ENCODE measurements at places on chromosomes 3 and 15.

- no peak for DNase-seq
Measured at GRCh38 chr3:188979669-188980310, 192.0 kb upstream of the TPRG1 start.

GRCh38 chr15:71743861-71744382, 66.4 kb upstream of the NR2E3 start:
- peak; percentile 65 for DNase-seq

DNA sequence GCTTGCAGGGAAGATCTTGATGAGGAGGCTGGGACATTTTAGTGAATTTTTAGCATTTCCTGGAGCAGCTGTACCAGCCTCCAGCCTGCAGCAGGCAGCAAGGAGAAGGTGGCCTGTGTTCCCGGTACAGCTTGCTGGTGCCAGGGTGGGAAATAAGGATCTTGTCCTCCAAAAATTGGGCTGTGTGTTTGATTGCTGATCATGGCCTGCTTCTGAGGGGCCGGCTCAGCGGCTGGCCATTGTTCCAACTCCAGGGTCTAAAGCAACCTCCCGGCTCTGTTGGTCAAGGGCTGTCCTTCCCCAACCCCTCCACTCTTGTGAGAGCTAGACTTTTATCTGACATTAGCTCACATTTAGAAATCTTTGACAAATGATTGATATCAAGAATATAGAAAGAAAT, 5.0 kb downstream of the CFAP100 start:
- DNase-seq: no peak

DNA sequence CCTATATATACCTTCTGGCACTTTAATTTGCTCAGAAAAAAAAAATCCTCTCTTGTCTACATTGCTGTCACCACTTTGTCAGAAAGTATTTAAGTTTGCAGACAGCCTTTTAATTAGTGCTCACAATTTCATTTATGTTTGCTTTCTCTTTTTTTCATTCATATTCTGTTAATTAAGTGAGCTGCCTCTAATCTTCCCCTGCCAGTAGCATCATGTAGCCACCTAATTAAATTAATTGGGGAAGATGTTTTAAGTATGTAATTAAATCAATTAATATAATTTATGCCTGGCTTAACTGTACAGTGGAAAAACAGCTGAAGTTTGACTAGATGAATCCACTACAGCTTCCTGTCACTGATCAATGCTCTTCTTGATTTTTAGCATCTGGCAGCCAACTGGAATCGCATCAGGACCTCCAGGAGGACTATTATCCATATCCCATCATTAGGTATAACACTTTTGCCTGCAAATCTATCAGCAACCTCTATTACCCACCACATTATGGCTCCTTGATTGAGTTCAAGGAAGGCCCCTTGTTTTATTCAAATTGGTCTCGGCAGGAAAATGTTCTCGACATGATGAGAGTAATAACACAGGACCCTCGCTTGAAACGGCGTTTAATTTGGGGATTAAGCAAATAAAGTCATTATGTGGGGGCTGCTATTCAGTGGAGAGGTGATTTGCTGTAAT, 118.5 kb downstream of the IQCH start:
- no peak for DNase-seq

DNA sequence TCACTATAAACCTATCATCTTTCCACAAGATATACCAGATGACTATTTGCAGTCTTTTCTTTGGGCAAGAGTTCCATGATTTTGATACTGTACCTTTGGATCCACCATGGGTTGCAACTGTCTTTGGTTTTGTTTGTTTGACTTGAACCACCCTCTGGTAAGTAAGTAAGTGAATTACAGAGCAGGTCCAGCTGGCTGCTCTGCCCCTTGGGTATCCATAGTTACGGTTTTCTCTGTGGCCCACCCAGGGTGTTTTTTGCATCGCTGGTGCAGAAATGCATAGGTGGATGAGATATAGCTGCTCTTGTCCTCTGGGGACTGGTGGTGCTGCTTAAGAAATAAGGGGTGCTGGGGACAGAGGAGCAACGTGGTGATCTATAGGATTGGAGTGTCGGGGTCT, 33.8 kb downstream of the CHDH start:
- no peak for DNase-seq

DNA sequence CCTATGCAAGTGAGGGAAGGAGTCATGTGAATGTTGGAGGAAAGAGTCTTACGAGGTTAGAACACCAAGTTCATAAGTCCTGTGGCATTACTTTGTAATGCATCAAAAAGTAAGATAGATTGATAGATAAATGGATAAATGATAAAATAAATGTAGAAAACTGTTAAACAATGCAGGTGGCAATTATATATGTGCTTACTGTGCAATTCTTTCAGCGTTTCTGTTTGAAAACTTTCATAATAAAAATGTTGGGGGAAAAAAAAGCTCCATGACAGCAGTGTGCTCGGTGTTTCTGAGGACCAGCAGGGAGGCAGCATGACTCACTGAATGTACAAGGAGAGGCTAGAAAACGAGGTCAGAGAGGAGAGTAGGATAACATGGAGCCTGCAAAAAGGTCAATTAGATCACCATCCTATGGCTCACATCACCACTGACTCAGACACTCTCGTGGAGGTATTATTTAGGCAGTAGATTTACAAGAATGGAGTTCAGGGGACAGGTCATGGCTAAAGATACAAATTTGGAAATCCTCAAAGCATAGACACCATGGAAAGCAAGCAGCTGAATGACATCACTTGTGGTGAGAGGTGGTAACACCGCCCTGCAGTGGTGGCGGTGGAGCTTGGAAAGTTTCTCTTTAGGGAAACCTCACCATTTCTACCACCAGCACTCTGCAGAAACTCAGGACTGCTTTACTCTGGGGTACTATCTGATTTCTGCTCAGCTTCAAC, 219.8 kb downstream of the CTNNB1 start:
- no peak for DNase-seq

DNA sequence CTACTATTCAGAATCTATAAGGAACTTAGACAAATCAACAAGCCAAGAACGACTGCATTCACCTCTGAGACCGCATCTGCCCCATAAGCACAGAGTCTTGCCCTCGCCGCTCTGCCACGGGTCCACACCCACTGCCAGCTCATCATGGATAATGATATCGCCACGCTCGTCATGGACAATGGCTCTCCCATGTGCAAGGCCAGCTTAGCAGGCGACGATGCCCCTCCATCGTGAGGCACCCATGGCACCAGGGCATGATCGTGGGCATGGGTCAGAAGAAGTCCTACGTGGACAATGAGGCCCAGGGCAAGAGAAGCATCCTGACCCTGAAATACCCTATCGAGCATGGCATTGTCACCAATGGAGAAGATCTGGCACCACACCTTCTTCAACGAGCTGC, 92.1 kb upstream of the FXR1 start:
- no peak for DNase-seq

- no peak for DNase-seq
Measured at GRCh38 chr3:147423798-147424580, 14.8 kb downstream of the ZIC1 start.

DNA sequence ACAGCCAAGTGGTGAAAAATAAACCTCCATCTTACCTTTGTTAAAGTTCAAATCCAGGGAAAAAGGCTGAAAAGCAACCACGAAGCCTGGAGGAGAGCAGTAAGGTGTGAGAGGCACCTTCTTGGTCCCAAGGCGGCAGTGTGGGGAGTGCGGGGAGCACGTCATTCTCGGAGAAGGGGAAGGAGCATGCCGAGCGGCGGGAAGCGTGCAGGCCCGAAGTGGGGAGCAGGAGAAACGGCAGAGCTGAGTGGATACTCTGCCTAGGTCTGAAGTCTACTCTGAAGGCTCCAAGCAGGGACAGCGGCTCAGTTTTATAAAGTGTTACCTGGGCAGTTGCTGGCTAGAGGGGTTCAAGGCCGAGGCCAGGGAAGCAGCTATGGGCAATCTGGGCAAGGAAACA, 96.9 kb downstream of the RYK start:
- DNase-seq: no peak

GRCh38 chr3:32106929-32107362, 526 bp downstream of the GPD1L start:
- DNase-seq: peak; percentile 46

DNA sequence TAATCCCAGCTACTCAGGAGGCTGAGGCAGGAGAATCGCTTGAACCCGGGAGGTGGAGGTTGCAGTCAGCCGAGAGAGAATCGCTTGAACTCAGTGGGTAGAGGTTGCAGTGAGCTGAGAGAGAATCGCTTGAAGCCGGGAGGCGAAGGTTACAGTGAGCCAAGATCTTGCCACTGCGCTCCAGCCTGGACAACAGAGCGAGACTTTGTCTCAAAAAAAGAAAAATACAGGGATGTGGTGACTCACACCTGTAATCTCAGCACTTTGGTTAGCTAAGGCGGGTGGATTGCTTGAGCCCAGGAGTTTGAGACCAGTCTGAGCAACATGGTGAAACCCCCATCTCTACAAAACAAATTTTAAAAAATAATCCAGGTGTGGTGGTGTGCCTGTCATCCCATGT, 26.8 kb downstream of the UBE2E1 start:
- no peak for DNase-seq

DNA sequence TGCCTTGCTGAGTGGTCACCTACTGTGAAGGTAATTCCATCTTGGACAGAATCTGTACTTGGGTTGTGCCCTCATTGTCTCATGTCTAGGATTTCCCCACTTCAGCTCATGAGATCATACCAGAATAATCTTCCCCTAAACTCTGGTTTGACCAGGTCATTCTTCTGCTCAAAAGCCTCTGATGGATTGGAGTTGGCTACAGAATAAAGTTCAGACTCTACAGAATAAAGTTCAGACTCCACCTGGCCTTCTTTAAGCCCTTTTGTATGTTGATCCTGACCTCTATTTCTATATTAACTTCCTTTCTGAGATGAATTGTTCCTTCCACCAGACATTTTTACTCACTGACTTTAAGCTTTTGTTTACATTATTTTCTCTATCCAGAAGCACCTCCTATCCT, 6.4 kb upstream of the GLCE start:
- no peak for DNase-seq

DNA sequence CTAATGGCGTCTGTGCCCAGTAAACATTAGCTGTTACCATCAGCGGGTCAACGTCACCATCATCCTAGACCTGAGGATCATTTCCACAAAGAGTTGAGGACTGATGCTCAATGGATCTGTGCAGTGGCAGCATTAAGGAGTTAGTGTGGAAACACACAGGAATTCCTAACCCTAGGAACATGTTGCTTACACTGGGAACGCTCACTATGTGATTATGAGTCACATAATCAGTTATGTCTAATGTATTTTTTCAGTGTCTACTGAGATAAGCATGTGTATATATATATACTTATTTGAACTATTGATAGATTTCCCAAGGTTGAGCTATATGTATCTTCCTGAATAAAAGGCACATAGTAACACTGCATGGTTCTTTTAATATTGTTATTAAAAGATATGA, 19.0 kb downstream of the ARNT2 start:
- no peak for DNase-seq

DNA sequence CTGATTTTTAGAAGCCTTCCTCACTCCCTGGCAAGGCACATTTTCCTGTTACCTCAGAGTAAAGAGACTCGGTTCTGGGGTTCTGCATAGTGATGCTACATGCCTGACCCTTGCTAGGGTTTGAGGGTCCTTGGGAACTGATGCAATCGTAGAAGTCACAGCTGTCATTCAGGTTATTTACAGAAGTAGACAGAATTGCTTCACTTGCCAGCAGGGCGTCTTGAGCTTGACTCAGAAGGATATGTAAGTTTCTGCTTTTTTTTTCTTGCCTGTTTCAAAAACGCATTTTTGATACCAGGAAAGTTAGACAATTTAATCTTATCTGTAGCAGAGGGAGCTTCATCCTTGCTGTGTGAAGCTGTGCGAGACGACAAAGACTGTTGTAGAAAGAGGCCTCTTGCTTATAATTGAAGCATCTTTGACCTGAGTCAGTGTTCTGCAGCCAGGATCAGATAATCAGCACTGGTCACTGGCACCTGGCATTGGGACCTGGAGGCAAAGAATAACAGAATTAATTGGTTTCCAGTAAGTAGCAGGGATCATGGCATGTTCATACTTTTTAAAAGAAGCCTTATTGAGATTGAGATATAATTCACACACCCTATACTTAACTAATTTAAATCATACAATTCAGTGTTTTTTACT, 24.8 kb downstream of the CACNA1D start:
- no peak for DNase-seq

- no peak for DNase-seq
Measured at GRCh38 chr3:20056725-20057611, 16.7 kb downstream of the KAT2B start.

- no peak for DNase-seq
Measured at GRCh38 chr3:45079715-45080114, 53.6 kb downstream of the CLEC3B start.

GRCh38 chr3:103136621-103137020, 701.8 kb downstream of the ZPLD1 start:
- no peak for DNase-seq

DNA sequence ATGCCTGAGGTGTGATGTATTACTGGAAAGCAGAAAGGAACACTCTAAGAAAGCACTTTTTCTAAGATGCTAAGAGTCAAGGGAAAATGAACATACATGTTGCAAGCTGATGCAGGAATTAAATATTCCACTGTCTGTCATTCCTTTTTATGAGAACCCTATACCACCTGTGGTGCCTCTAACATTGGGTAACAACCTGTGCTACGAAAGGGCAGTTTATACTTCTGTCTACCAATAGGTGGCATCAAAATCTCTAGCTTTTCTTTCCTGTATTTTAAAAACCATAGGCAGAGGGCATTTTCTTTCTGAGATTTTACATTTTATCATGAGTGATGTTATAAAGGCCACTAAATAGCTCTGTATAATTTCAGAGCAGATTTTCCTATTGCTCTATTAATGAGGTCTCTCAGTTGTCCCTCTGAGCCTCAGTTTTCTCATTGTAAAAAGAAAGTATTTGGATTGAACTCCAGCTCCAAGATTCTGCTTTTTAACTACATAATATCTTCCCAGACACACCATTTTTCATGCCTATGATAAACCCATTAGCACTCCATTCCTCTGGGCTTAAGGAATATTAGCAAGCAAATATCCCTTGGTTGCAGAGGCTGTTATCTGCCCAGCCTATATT, 3.5 kb upstream of the CPNE4 start:
- peak; percentile 11 for DNase-seq

DNA sequence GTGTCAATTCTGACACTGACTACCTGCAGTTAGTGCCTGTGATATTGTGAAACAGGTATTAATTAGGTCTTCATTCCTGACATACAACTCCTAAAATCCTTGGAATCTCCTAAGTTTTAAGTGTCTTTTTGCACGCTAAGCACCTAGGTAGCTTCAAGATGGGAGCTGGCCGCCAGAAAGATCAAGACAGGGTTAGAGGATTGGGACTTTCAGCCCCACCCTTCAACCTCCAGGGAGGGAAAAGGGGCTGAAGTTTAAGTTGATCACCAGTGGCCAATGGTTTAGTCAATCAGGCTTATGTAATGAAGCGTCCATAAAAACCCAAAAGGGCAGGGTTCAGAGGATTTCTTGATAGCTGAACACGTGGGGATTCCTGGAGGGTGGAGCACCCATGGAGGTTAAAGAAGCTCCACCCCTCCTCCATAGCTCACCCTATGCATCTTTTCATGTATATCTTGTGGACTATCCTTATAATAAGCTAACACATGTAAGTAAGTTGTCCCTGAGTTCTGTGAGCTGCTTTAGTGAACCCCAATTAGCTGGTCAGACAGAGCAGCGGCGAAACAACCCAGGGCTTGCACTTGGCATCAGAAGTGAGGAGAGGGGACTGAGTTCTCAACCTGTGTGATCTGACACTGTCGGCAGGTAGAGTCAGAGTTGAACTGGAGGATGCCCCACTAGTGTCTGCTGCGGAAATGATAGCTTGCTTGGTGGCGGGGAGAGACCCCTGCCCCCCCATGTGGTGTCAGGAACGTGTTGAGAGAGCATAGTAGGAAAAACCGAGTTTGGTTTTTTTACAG, 12.8 kb upstream of the SRP14 start:
- no peak for DNase-seq

GRCh38 chr15:56719774-56720555, 13.3 kb downstream of the ZNF280D start:
- no peak for DNase-seq

GRCh38 chr3:131608741-131609140, 106.0 kb upstream of the MRPL3 start:
- DNase-seq: no peak
